ENCODE measurements at places on chromosomes 13 and 19. TPM values are rescaled to one million over a fixed set of nuclear protein-coding genes. Genes with fewer than 3 reads are reported as not detected.

Gene TMEM255B
- 3.0 TPM for total RNA-seq

Gene ZNF878
- total RNA-seq = 1.1 TPM

Gene C19orf67
- not detected for total RNA-seq

Gene ZNF256
- 3.5 TPM for total RNA-seq

Gene ZNF837
- 1.8 TPM for total RNA-seq

Gene KISS1R
- total RNA-seq = not detected

Gene CD209
- 4.0 TPM for total RNA-seq

Gene PDX1
- total RNA-seq = 0.35 TPM

Gene FSD1
- total RNA-seq = 2.4 TPM

DNA sequence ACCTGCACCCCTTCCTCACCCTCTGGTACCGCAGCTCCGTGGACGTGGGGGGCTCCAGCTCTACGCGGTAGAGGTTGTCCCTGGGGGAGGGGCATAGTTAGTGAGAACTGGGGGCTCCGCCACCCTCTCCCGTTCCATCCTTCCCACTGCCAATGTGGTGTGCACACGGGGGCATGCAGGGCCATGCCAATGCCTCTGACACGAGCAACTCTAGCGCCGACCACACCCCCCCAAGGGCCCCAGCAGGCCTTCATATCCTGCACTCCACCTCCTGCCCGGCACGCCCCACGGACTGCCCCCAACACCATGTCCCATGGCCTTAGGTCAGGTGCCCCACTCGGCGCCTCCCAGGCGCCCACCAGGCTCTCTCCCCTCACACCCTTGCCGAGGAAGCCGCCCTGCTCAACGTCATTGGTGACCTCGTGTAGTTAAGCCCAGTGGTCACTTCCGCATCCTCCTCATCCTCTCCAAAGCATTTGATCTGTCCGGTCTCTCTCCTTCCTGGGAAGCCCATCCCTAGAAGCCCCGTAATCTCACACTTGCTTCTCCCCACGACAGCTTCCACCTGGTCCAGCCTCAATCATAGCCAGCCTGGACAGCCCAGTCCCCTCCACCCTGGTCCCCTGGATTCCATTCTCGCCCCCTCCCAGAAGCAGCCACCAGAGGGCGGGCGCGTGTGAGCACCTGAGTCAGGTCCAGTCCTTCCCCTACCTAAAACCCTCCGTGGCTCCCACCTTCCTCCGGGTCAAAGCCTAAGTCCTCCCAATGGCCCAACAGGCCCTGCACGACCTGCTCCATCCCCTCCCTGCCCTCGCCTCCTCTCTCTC is 2.1 kb downstream of the SEMA6B start:
- H3K27ac ChIP-seq = no peak overlapping the region
- H3K27me3 ChIP-seq = no peaks in the 10 kb centered on the region
- H3K4me3 ChIP-seq = no peak overlapping the region
- DNase-seq = no peak

DNA sequence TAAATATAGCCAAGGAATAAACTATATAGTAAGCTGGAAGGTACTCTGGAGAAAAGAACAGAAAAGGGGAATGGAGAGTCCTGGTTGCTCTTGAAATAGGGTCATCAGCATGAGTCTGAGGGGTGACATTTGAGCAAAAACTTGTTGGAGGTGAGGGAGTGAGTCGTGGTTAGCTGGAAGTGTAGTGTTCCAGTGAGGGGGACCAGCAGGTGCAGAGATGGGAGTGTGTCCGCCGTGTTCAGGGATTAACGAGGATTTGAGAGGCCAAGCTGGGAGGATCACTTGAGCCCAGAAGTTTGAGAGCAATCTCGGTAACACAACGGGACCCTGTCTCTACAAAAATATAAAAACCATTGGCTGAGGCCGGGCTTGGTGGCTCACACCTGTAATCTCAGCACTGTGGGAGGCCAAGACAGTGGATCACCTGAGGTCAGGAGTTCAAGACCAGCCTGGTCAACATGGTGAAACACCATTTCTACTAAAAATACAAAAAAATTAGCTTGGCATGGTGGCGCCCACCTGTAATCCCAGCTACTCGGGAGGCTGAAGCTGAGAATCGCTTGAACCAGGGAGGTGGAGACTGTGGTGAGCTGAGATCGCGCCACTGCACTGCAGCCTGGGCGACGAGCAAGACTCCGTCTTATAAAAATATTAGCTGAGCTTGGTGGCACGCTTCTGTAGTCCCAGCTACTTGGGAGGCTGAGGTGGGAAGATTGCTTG is 1.1 kb downstream of the SUPT5H start:
- no peak overlapping the region for H3K27ac ChIP-seq
- no peak for DNase-seq
- peaks cover 4% of the 10 kb centered on the region for H3K36me3 ChIP-seq
- peak overlapping the region; percentile 82 for H3K4me3 ChIP-seq
- H3K4me1 ChIP-seq = peaks cover 6% of the 10 kb centered on the region

- H3K36me3 ChIP-seq = no peaks in the 10 kb centered on the region
- no peak overlapping the region for H3K4me3 ChIP-seq
- no peak overlapping the region for H3K27ac ChIP-seq
- H3K27me3 ChIP-seq = no peaks in the 10 kb centered on the region
Observed at GRCh38 chr13:41401366-41401765, 56.0 kb upstream of the RGCC start.

DNA sequence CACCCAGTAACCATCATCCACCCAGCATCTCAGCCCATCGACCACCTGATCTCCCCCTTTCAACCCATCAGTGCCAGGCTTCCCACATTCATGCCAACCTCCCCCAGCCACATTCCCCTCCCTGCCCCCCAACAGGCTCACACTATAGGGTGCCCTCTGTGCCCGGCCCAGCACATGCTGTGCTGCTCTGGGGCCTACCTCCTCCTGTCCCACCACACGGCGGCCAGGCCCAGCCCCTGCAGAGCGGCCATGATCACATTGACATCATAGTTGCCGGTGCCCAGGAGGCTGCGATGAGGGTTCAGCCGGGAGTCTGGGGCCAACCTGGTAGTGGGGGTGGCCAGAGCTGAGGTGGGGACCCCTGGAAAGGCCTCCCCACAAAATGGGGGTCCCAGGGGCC is 3.6 kb downstream of the JOSD2 start:
- DNase-seq = no peak
- H3K4me1 ChIP-seq = no peaks in the 10 kb centered on the region
- H3K36me3 ChIP-seq = no peaks in the 10 kb centered on the region
- H3K27me3 ChIP-seq = no peaks in the 10 kb centered on the region
- H3K4me3 ChIP-seq = no peak overlapping the region

GRCh38 chr19:48330012-48330681 is 4.8 kb downstream of the EMP3 start:
- no peaks in the 10 kb centered on the region for H3K36me3 ChIP-seq
- peak overlapping the region; percentile 85 for H3K27ac ChIP-seq
- H3K4me1 ChIP-seq = peaks cover 10% of the 10 kb centered on the region
- no peaks in the 10 kb centered on the region for H3K27me3 ChIP-seq

- H3K4me1 ChIP-seq = no peaks in the 10 kb centered on the region
- H3K4me3 ChIP-seq = no peak overlapping the region
- no peaks in the 10 kb centered on the region for H3K36me3 ChIP-seq
- no peaks in the 10 kb centered on the region for H3K27me3 ChIP-seq
- H3K27ac ChIP-seq = no peak overlapping the region
Observed at GRCh38 chr13:92355213-92355612, 871.4 kb upstream of the GPC6 start.

DNA sequence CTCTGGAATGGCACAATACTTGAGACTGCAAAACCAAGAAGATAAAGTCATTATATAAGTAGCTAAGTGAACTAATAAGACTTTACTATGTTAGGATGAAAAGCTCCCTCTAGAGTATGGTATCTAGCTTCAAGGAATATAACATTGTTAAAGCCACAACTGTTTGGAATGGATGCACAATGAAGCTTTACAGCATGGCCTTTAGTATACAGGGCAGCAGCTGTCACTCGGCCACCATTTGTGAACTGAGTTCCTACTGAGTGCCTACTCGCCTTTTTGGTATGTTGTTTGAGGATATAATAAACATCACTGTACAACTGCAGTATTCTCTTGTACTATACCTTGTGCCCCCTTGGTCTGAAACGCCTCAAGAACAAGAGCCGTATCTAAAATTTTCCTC is 6.8 kb downstream of the ALG5 start:
- no peak overlapping the region for H3K4me3 ChIP-seq
- H3K4me1 ChIP-seq = no peaks in the 10 kb centered on the region
- H3K27ac ChIP-seq = no peak overlapping the region
- peaks cover 26% of the 10 kb centered on the region for H3K36me3 ChIP-seq
- DNase-seq = no peak

DNA sequence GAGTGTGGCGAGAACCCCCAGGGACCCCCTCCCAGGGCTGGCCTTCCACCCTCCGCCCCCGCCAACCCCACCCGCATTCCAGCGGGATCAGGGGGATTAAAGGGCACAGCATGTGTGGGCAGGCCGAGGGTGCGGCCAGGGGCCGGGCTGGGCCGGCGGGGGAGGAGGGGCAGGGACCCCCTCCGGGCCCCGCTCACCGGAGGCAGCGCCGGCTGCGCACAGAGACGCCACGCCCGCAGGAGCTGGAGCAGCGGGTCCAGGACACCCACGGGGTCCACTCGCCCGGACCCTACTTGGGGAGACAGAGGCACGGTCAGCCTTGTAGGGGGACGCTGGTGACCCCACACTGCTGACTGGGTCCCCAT is 2.4 kb downstream of the ADAMTSL5 start:
- no peaks in the 10 kb centered on the region for H3K36me3 ChIP-seq
- DNase-seq = no peak
- peaks cover 4% of the 10 kb centered on the region for H3K27me3 ChIP-seq
- no peak overlapping the region for H3K27ac ChIP-seq
- no peaks in the 10 kb centered on the region for H3K4me1 ChIP-seq

DNA sequence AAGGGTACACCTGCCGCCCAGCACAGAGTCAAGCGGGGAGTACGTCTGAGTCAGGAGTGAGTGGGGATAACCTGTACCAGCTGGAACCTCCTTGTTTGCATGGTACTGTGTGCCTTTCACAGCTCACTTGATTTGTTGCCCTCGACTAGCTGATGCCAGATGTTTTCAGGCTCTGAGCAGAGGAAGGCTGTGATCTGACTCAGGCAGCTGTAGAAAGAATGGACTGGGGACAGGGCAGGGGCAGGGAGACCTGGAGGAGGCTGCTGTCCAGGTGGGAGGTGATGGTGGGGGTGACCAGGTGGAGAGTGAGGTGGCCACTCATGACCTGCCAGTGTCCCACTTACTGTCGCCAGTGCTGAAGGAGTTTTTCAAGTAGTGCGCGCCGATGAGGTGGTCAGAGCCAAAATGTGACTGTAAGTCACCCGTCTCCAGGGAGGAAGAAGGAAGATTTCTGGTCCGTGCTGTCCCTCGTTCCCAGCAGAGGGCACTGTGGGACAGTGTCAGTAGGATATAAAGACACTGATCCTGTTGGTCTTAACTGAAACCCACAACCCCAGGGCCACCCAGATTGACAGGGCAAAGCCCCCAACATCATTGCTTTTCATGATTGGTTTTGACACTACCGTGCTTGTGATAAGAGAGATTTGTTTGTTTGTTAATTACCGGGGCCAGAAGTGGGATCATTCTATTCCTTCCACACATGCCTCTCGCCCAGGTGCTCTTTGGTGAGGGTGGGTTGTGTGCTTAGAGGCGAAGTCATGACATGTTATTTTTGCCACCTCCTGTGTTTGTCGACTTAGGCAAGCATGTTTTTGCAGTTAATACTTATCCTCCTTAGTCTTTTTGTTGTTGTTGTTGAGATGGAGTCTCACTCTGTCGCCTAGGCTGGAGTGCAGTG is 128.4 kb downstream of the DPF1 start:
- no peaks in the 10 kb centered on the region for H3K27me3 ChIP-seq
- peaks cover 3% of the 10 kb centered on the region for H3K36me3 ChIP-seq
- no peak overlapping the region for H3K27ac ChIP-seq
- H3K4me3 ChIP-seq = no peak overlapping the region
- DNase-seq = peak; percentile 74

- H3K4me1 ChIP-seq = no peaks in the 10 kb centered on the region
- H3K4me3 ChIP-seq = peak overlapping the region; percentile 90
- H3K27ac ChIP-seq = peak overlapping the region; percentile 83
Observed at GRCh38 chr19:7637374-7638256, 705 bp downstream of the STXBP2 start.

- no peaks in the 10 kb centered on the region for H3K4me1 ChIP-seq
- DNase-seq = no peak
- H3K36me3 ChIP-seq = no peaks in the 10 kb centered on the region
- no peaks in the 10 kb centered on the region for H3K27me3 ChIP-seq
Observed at GRCh38 chr13:83773961-83774360, 108.3 kb downstream of the SLITRK1 start.

- H3K27me3 ChIP-seq = no peaks in the 10 kb centered on the region
- DNase-seq = no peak
- no peaks in the 10 kb centered on the region for H3K4me1 ChIP-seq
- no peak within 1 kb of the TSS for H3K4me3 ChIP-seq
- no peaks in the 10 kb centered on the region for H3K36me3 ChIP-seq
Observed at GRCh38 chr13:113666951-113667701, at the start of gene GRK1. Gene GRK1, plus strand, starts transcription at chr13:113667219. Its CDS starts 168 bp downstream, at chr13:113667387.

GRCh38 chr19:42412227-42412626 is 15.0 kb downstream of the LIPE start:
- no peaks in the 10 kb centered on the region for H3K27me3 ChIP-seq
- no peaks in the 10 kb centered on the region for H3K36me3 ChIP-seq
- H3K4me3 ChIP-seq = no peak overlapping the region
- H3K27ac ChIP-seq = no peak overlapping the region
- H3K4me1 ChIP-seq = no peaks in the 10 kb centered on the region

Data from colonic mucosa (tissue), 4 donors.